ENCODE measurements at places on chromosomes 2 and 18.

- DNase-seq: no peak
- H3K4me3 ChIP-seq: no peak overlapping the region
- H3K36me3 ChIP-seq: peaks cover 25% of the 10 kb centered on the region
- peaks cover 5% of the 10 kb centered on the region for H3K4me1 ChIP-seq
Measured at GRCh38 chr18:49447810-49448745, 12.4 kb downstream of the DYM start.

DNA sequence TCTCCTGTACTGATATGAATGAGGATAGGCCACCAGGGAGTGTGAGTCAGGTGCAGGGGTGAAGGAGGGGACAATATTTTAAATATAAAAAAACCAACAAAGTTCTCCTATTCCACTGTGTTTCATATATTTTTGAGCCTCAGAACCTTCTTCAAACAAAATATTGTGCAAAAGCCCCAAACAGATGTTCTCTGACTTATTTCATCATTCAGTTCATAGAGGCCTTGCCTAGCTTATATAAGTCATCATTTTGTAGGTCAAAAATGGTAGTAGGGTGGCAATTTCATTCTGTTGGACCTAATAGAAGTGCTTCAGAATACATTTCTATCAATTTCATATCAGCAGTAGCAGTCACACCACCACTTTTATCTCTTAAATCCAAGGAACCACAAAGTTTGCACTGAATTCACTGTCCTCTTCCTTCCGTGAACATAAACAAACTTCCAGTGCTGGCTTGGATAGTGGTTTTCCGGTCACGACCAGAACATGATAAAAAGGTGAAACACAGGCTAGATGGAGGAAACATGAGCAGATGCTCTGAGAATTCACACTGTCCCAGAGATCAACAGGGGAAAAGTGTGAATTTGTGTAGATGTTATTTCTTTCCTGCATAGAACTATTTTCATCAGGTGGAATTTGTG, 99.1 kb downstream of the EN1 start:
- no peaks in the 10 kb centered on the region for H3K4me1 ChIP-seq
- DNase-seq: no peak
- no peak overlapping the region for H3K27ac ChIP-seq
- H3K27me3 ChIP-seq: no peaks in the 10 kb centered on the region
- H3K4me3 ChIP-seq: no peak overlapping the region

- H3K27me3 ChIP-seq: no peaks in the 10 kb centered on the region
- H3K4me3 ChIP-seq: no peak overlapping the region
- peak overlapping the region; percentile 85 for H3K27ac ChIP-seq
- peaks cover 12% of the 10 kb centered on the region for H3K36me3 ChIP-seq
- H3K4me1 ChIP-seq: peaks cover 79% of the 10 kb centered on the region
Measured at GRCh38 chr18:490024-490366, 10.5 kb downstream of the COLEC12 start.

- H3K27ac ChIP-seq: no peak overlapping the region
- H3K4me1 ChIP-seq: peaks cover 29% of the 10 kb centered on the region
- no peaks in the 10 kb centered on the region for H3K27me3 ChIP-seq
- no peak for DNase-seq
- H3K4me3 ChIP-seq: no peak overlapping the region
Measured at GRCh38 chr2:146228020-146228393, 1616.8 kb upstream of the ACVR2A start.

GRCh38 chr2:112876971-112877361, 34.0 kb upstream of the IL37 start:
- no peak overlapping the region for H3K4me3 ChIP-seq
- H3K27me3 ChIP-seq: no peaks in the 10 kb centered on the region
- no peak overlapping the region for H3K27ac ChIP-seq
- no peaks in the 10 kb centered on the region for H3K36me3 ChIP-seq

DNA sequence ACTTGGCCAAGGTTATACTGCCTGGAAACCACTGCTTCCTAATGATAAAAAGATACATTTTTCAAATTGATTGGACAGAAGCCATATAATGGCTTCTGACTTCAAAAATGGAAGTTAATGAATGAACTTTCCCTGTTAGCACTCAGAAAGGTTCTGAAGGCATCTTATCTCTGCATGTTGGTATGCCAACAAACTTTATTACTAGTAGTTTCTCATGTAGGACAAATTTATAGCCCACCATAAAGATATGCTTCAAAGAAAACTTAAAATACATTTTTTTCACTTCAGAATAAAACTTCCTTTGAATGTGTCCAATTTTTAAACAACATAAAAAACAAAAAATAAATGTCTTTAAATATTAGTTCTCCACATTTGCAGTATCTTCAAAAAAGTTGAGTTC, 10.0 kb downstream of the DOCK10 start:
- H3K4me3 ChIP-seq: no peak overlapping the region
- no peaks in the 10 kb centered on the region for H3K27me3 ChIP-seq
- H3K27ac ChIP-seq: no peak overlapping the region

GRCh38 chr2:47508641-47509040, 105.7 kb downstream of the MSH2 start:
- DNase-seq: no peak
- H3K27ac ChIP-seq: no peak overlapping the region
- no peak overlapping the region for H3K4me3 ChIP-seq

DNA sequence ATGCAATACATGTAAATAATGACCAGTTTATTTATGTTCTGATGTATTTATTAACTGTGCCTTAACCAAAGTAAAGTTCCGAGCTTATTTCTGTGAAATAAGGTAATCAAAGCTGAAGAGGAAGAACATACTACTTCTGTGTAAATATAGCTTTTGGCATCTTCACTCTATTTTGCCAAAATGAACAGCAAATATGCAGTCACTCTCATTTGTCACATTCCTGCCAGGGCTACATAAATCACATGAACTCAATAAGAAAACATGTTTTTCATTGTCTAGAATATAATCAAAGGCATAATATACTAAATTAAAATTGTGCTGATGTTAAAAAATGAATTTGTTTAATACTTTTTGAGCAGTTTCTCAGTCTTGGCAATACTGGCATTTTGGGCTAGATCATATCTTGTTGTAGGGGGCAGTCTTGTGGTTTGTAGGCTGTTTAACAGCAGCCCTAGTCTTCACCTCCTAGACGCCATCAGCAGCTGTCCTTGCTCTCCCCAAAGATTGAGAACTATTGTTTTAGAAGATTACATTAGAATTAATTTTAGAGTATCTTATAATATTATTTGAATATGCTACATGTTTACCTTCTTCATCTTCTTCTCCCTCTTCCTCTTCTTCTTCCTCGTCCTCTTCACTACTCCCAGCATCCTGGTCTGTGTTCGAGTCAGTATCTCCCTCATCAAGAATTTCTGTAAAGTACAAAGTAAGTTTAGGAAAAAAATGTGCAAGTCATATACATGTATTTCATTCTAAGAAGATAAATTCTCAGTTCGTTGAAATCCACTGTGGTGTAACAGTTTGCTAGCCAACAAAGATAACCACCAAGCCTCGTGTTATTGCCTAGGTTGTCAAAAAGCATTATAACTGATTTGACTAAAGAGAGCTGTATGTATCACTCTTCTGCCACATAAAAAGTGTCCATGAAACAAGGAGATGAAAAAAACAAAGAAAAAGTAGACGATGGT, 41.5 kb downstream of the CWC22 start:
- no peaks in the 10 kb centered on the region for H3K27me3 ChIP-seq
- H3K4me1 ChIP-seq: peaks cover 11% of the 10 kb centered on the region
- H3K4me3 ChIP-seq: no peak overlapping the region
- H3K27ac ChIP-seq: no peak overlapping the region
- peaks cover 50% of the 10 kb centered on the region for H3K36me3 ChIP-seq
- no peak for DNase-seq

- peak overlapping the region; percentile 44 for H3K4me3 ChIP-seq
- H3K4me1 ChIP-seq: peaks cover 3% of the 10 kb centered on the region
- H3K36me3 ChIP-seq: no peaks in the 10 kb centered on the region
- DNase-seq: no peak
- no peak overlapping the region for H3K27ac ChIP-seq
Measured at GRCh38 chr18:73842795-73843394, 304.7 kb downstream of the FBXO15 start.

DNA sequence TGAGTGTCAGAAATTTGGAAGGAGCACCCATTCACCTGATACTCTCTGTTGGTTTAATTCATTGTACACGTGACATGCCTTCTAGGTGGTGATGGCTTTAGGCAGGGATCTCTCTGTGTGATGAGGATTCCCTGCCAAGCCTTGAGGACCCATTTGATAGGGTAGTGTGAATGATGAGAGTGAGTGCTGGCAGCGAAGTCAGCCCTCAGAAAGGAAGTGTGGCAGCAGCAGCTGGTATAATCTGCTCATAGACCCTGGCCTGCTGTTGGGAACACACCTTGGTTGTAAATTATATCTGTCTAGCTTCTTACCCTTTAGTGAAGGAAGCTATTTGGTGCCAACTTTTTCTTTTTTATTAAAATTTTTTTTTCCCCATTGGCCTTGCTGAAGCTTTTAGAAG, 164.5 kb downstream of the HAUS1 start:
- H3K27ac ChIP-seq: no peak overlapping the region
- peaks cover 23% of the 10 kb centered on the region for H3K4me1 ChIP-seq
- no peaks in the 10 kb centered on the region for H3K27me3 ChIP-seq
- peaks cover 8% of the 10 kb centered on the region for H3K36me3 ChIP-seq
- no peak for DNase-seq

GRCh38 chr18:26574958-26575864, 26.9 kb upstream of the KCTD1 start:
- peaks cover 11% of the 10 kb centered on the region for H3K4me1 ChIP-seq
- peaks cover 42% of the 10 kb centered on the region for H3K27me3 ChIP-seq
- peak overlapping the region; percentile 74 for H3K4me3 ChIP-seq
- peak overlapping the region; percentile 59 for H3K27ac ChIP-seq
- no peaks in the 10 kb centered on the region for H3K36me3 ChIP-seq

- no peak for DNase-seq
- H3K36me3 ChIP-seq: no peaks in the 10 kb centered on the region
- peaks cover 5% of the 10 kb centered on the region for H3K27me3 ChIP-seq
- no peaks in the 10 kb centered on the region for H3K4me1 ChIP-seq
- no peak overlapping the region for H3K4me3 ChIP-seq
Measured at GRCh38 chr2:138853761-138854160, 73.6 kb upstream of the NXPH2 start.

GRCh38 chr2:14615760-14616159, 16.8 kb upstream of the LRATD1 start:
- H3K4me1 ChIP-seq: no peaks in the 10 kb centered on the region
- H3K27me3 ChIP-seq: no peaks in the 10 kb centered on the region
- no peak overlapping the region for H3K27ac ChIP-seq

GRCh38 chr18:45820106-45820745, 5.2 kb upstream of the SIGLEC15 start:
- no peak overlapping the region for H3K4me3 ChIP-seq
- H3K36me3 ChIP-seq: no peaks in the 10 kb centered on the region
- no peaks in the 10 kb centered on the region for H3K27me3 ChIP-seq
- no peak for DNase-seq
- no peak overlapping the region for H3K27ac ChIP-seq

GRCh38 chr2:240442891-240443715, 7.6 kb downstream of the GPC1 start:
- no peaks in the 10 kb centered on the region for H3K27me3 ChIP-seq
- peaks cover 34% of the 10 kb centered on the region for H3K4me1 ChIP-seq
- H3K36me3 ChIP-seq: no peaks in the 10 kb centered on the region
- peak overlapping the region; percentile 34 for H3K27ac ChIP-seq
- H3K4me3 ChIP-seq: no peak overlapping the region

GRCh38 chr2:111169268-111169667, 48.6 kb downstream of the BCL2L11 start:
- peaks cover 22% of the 10 kb centered on the region for H3K4me1 ChIP-seq
- H3K27ac ChIP-seq: no peak overlapping the region
- H3K4me3 ChIP-seq: no peak overlapping the region
- no peaks in the 10 kb centered on the region for H3K27me3 ChIP-seq

GRCh38 chr2:13758412-13758811, 874.1 kb upstream of the LRATD1 start:
- DNase-seq: no peak
- H3K36me3 ChIP-seq: no peaks in the 10 kb centered on the region
- H3K4me3 ChIP-seq: no peak overlapping the region
- no peak overlapping the region for H3K27ac ChIP-seq
- no peaks in the 10 kb centered on the region for H3K4me1 ChIP-seq
- no peaks in the 10 kb centered on the region for H3K27me3 ChIP-seq

GRCh38 chr2:135590619-135591260, 59.5 kb downstream of the R3HDM1 start:
- no peak for DNase-seq
- H3K27ac ChIP-seq: no peak overlapping the region
- H3K27me3 ChIP-seq: no peaks in the 10 kb centered on the region
- peaks cover 10% of the 10 kb centered on the region for H3K36me3 ChIP-seq

- H3K36me3 ChIP-seq: no peaks in the 10 kb centered on the region
- H3K4me3 ChIP-seq: no peak overlapping the region
- H3K27ac ChIP-seq: no peak overlapping the region
- no peak for DNase-seq
- H3K4me1 ChIP-seq: peaks cover 10% of the 10 kb centered on the region
- H3K27me3 ChIP-seq: peaks cover 69% of the 10 kb centered on the region
Measured at GRCh38 chr18:31325051-31325450, 7.1 kb downstream of the DSG1 start.

GRCh38 chr2:191675807-191676721, 1.9 kb upstream of the NABP1 start:
- H3K4me3 ChIP-seq: peak overlapping the region; percentile 27
- peak overlapping the region; percentile 41 for H3K27ac ChIP-seq
- peaks cover 37% of the 10 kb centered on the region for H3K4me1 ChIP-seq
- no peaks in the 10 kb centered on the region for H3K27me3 ChIP-seq

DNA sequence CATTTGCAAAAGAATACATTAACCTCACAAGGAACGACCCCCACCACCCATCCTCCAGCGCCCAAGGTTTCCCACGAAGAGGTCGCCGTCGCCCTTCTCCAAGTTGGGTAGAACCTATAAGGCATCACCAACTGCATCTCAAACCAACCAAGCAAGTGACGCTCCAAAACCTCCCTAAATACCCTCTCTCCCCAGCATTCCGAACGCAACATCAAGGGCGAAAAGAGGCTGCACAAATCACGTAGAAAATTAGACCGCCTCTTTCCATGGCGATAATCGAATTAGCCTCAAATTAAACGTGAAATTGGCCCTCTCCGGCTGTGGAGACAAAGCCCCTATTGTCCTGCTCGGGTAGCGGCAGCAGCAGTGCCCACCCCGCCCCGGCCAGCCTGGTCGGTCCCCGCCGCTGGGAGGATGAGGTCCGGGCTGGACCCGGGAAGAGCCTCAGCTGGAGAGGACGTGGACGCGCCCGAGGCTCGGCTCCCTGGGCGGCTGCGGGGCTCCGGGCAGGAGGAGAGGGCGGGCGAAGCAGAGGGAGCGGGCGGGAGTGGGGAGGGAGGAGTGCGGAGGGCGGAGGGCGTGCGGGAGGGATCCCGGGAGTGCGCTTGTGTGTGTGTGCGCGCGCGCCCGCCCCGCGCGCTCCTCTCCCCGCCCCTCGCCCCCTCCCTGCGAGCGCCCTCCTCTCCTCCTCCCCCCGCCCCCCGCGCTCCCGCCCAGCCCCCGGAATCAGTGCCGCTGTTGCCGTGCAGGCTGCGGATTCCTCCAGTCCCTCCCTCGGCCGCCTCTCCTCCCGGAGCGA, at the start of gene SPTBN1:
Gene SPTBN1 (plus strand): TSS at position 765 of the 799 bp plus-strand sequence. CDS start 70,092 bp downstream, outside the sequence.
- H3K36me3 ChIP-seq: no peaks in the 10 kb centered on the region
- DNase-seq: peak; percentile 94
- H3K4me1 ChIP-seq: peaks cover 37% of the 10 kb centered on the region
- H3K27me3 ChIP-seq: no peaks in the 10 kb centered on the region
- peak within 1 kb of the TSS; percentile 81 for H3K27ac ChIP-seq

DNA sequence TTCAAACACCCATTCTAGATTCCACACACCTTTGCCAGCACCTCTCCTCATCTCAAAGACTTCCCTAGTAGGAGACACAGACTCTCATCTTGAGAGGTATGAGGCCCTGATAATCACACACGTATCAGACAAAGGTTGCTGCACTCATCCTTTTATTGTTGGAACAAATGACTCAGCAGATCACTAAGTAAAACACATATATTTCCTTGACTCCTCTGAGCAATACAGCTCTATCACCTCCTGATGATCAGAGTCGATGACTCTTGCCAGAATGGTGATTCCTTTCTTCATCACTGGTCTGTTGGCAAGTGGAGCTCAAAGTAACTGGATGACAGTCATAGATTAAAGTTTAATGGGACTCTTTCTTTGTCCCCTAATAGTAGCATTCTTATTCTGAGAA, 1049.2 kb upstream of the ZEB2 start:
- H3K27ac ChIP-seq: no peak overlapping the region
- no peak for DNase-seq

All from osteocyte (in vitro differentiated cells).